ENCODE measurements at places on chromosomes 6 and 20.

GRCh38 chr20:49750611-49751396 lies 37.1 kb upstream of the B4GALT5 start:
- DNase-seq, result no peak

DNA sequence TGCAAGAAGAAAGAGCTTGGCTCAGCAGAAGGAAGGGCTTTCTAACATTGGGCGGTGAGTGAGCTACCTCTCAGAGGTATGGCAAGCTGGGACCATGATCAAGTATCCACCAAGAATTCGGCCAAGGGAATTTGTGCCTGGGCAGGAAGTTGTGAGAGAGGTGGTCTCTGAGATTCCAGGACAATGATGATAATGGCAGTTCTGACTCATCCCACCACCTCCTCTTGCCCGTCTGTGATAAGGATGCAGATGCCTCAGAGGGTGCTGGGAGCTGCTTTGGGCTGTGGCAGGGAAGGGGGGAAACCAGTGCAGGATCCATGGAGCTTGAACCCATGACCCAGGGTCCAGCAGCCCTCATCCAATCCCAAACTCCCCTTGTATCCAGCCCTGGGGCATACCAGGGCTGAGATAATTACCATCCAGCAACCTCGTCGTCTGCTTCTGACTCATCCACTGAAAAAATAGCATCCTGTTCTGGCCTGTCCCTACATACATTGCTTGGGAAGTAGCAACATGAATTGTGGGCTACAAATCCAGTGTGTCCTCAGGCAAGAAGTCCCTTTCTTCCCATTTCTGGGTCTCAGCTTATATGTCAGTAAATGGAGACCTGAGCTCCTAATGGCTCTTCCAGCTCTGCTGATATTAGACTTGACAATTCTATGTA lies 5.9 kb downstream of the TGM6 start:
- DNase-seq, result no peak

GRCh38 chr6:107488875-107489635 lies 862 bp upstream of the SOBP start:
- DNase-seq, result no peak

- no peak for DNase-seq
Measured at GRCh38 chr20:48098866-48099265, 313.6 kb upstream of the SULF2 start.

DNA sequence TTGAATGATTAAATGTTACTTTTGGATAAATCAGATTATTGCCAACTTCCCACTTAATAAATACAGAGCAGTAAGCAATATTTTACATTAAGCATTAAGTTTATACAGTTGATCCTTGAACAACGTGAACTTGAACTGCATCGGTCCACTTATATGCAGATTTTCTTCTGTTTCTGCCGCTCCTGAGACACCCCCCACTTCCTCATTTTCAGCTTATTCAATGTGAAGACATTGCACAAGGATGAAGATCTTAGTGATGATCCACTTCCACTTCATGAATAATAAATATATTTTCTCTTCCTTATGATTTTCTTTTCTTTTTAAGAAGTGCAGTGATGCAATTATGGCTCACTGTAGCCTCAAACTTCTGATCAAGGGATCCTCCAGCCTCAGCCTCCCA lies 167.2 kb downstream of the LINC00237 start:
- DNase-seq, result no peak

Data from activated T-helper 1 cell treated with Interleukin-2 at 50 U/mL for 16 hours (primary cell).